Activated naive CD8-positive, alpha-beta T cell treated with anti-CD3 and anti-CD28 coated beads for 36 hours (primary cell): ENCODE measurements at places on chromosomes 6 and 20.

- no peak for DNase-seq
Observed at GRCh38 chr6:104656235-104656634, 203.5 kb downstream of the HACE1 start.

GRCh38 chr6:37170273-37171200 lies 585 bp downstream of the PIM1 start:
- peak; percentile 65 for DNase-seq

DNA sequence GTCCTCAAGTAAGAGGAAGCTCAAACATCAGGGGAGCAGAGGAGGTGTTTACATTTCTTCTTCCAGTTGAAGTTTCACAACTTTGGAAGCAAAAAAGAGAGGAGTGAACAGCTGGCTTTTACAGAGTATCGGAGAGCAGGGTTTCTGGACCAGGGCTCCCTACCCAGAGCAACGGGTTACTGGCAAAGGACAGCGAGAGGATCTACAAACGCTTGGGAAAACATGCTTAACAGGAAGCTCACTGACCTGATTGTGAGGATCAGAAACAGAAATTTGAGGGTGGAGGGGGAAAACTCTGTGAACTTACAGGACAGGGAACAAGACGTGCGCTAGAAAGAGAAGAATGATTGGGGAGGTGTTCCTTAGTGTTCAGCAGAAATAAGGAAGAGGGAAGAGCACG lies 85.7 kb upstream of the TAB2 start:
- DNase-seq, result no peak

DNA sequence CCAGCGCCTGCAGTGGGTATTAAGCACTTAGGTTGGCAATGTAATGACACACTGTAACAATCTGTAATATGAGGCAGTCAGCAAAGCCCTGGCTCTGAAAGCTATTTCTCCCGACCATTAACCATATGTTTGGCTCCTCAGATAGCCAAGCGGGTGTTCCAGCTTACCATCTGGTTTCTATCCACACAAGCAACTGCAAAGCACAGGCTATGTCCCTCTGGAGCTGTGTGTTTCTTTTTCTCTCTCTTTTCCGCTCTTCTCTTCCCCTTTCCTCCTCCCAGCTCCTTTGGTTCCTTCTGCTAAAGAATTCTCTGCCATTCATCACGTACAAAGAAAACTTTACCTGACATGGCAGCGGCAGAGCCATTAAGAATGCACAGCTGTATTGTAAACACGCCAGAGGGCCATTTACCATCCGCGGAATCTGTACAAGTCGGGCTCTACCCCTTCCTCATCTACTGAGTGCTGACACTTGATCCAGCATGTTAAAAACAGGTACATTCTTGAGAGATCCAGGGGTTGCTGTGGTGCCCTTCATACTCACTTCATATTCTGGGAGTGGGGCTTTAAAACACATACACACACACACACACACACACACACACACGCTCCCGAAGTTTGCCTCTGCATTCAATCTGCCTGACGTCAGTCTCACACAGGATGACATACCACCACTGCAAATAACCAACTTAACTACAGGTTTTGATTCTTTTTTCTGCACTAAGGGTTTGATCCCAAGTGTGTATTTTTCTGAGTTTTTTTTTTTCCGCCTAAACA lies 77.2 kb downstream of the BACH2 start:
- no peak for DNase-seq

- DNase-seq, result no peak
Observed at GRCh38 chr6:75937846-75938245, 134.6 kb downstream of the IMPG1 start.

- no peak for DNase-seq
Observed at GRCh38 chr20:42276718-42277602, 658.8 kb upstream of the CHD6 start.

GRCh38 chr20:61478094-61478493 lies 226.0 kb downstream of the CDH4 start:
- DNase-seq, result no peak

DNA sequence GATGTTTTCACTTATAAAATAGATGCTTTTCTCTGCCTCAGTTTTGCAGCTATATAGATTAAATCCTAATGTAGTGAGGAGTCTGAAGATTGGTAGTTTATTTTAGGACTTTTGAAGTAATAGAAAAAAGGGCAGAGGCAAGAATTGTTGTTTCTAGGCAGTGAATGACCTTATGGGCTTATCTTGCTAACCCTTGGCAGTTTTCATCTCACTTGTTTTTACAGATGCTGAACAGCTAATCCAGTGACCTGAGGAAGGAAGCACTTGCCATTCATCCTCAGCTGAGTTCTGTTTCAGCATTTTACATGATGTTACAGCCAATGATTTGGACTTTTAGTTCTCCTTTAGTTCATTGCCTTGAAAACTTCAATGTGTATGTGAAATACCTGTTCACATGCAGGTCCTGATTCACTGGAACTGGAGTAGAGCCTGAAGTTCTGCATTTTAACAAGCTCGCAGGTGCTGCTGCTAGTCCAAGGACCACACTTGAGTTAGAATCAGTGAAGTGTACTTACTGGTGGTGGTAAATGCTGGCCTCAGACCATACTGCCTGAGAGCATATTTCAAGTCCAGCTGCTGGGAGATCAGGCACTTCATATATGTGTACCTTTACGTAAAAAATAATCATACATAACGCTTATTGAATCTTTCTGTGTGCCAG lies 86.9 kb downstream of the TULP4 start:
- no peak for DNase-seq

DNA sequence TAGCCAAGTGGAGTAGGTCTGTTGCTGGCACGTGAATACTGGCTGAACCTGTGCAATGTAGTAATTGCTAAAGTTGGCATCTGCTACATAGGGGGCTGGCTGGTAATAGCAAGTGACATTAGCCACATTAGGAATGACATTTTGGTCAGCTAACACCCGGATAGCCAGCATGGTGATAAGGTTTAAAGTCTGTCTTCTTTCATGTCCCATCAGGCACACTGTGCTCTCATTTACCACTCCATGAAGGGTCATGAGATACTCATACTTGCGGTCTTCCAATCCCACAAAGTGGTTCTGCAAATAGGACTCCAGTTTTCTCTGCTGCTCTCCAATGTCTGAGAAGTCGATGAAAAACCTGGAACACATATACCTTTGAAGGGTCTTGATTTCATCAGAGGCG lies 2.8 kb downstream of the TENT5A start:
- no peak for DNase-seq

GRCh38 chr6:23277521-23278179 lies 708.3 kb downstream of the HDGFL1 start:
- no peak for DNase-seq

DNA sequence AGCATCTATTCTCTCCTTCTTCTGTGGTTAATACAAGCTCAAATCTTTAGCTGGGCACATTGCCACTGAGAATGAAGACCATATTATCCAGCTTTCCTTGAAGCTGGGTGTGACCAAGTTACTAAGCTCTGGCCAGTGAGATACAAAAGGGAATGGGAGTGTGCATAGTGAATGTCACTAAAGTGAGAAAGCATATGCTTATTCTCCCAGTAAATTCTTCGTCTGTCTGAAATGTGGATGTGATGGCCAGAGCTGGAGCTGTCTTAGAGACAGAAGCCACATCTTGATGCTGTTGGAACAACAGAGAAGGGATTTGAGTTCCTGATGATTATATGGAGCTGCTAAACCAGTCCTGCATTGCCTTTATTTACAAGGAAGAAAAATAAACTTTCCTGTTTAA lies 60.1 kb downstream of the SESN1 start:
- DNase-seq, result no peak

DNA sequence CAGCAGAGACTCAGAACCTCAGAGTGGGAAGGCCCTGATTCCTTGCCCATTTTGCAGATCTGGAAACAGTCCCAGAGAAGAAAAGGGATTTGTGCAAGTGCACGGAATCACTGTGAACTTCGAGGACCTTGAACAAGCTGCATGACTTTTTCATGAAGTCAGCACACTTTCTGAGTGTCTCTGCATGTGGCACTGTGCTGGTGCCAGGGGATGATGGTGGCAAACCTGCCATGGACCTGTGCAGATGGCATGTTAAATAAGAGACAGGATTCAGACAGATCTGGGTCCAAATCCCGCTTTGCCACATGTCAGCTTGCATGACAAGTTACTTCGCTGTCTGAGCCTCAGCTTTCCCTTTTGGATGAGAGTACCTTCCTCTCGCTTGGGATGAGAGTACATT lies 26.8 kb downstream of the ZNF831 start:
- DNase-seq, result no peak

GRCh38 chr6:87724983-87725811 lies 23.2 kb upstream of the AKIRIN2 start:
- DNase-seq, result no peak

- no peak for DNase-seq
Observed at GRCh38 chr6:16391451-16391912, 153.1 kb downstream of the GMPR start.

DNA sequence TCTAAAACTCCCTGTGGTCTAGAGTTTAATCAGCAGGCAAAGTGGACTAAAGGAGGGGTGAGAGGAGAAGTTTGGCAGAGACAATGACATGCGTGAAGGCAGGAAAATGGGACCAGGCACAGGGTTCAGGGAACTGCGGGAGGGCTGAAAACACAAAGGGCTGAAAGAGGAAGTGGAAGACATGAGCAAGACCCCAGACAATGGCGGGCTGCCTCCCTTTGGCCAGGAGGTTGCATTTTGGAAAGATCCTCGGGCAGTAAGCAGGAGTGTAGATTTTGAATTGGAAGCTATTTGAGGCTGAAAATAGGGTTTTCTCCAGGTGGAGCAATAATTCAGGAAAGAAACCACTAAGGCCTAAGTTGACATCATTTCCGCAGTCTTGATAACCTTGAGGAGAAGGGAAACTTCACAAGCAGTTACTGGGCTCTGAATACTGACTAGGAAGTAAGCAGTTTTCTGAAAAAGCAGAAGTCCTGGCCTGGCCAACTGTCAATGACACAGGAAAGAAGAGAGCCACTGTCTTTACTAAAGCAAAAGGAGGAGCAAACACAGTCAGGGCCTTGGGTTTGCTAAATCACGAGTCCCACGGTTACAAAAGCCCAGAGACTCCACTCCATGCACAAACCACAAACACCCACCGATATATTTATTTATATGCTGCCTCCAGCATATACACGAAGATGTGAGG lies 3.4 kb downstream of the LY86 start:
- DNase-seq, result no peak

- no peak for DNase-seq
Observed at GRCh38 chr6:167323111-167323510, 1.8 kb upstream of the TTLL2 start.

DNA sequence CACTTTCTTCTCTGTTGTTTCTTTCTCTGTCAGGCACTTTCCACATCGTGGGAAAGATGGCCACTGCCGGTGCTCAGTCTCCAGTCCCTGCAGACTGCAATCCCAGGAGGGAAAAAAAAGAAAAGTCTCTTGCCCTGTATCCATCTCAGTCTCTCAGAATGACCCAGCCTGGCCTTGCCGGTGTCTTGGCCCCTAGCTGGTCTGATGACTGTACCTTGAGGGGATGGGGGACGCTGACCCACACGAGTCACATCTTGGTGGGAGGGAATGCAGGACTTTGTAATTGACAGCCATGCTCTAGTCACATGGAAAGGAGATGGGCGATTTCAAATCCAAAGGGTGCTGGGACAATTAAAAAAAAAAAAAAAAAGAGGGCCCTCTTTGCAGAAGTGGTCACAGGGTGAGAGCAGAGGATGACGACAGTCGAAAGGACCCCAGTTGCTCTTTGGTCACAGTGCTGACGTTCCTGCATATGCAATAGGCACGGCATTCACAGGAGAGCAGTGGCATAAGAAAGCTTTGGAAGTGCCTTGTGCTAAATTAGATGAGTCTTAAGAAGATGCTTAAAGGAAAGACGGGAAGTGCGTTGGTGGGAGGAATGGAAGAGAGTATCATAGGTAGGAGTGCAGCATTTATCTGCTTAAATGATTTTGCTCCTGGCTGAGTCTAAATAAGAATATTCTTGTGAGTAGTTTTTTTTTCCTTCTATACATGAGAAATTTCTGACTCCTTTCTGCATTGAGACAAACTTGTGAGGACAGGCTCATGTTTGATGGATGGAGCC lies 63.9 kb upstream of the AKAP12 start:
- no peak for DNase-seq

DNA sequence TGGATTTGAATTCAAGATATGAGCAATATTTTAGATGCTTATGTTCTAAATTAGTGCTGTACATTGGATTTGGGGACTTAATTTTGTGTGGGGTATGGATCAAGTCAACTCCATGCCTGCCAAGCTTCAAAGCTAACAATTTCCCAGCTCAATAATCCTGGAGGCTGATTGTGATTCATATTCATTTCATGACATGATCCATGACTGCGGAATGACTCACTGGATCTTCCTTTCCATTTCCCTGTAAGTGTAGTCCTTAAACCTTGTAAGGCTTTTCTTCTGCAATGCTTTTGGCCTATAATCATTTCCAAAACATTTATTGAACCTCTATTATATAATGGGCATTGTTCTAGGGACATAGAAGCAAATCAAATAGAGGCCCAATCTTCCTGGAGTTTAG lies 44.7 kb upstream of the CCN2 start:
- DNase-seq, result no peak

- DNase-seq, result no peak
Observed at GRCh38 chr6:130934848-130935585, 107.8 kb downstream of the SMLR1 start.

DNA sequence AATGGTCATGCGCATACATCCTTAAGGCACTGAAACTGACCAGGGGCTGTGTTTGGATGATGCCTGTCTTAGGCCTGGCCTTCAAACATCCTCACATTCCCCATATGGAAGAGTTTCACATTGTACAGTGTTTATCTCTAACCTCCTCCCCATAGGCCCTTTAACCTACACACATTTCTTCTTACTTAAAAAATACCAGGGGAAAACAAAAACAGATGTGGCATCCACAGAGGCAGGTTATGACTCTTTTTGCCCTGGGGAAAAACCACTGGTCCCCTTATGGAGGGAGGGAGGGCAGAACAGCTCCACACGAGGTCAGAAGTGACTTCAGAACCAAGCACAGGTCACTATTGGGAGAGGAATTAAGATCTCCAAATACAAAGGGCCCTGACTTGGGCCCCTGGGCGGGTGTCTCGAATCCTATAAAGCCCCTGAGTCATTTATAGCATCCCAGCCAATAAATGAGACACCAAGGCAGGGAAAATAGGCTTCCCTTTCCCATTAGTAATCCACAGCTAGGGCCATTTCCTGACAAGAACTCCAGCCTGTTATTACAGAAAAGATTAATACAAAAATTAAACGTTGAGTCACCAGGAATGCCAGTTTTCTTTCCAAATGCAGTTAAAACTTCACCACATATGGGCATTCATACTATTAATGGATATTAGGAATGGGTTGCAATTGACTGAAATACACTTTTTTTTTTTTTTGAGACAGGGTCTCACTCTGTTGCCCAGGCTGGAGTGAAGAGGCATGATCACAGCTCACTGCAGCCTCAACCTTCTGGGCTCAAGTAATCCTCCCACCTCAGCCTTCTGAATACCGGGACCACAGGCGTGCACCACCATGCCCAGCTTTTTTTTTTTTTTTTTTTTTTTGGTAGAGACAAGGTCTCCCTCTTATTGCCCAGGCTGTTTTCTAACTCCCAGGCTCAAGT lies 107.2 kb downstream of the ATP9A start:
- DNase-seq, result no peak

DNA sequence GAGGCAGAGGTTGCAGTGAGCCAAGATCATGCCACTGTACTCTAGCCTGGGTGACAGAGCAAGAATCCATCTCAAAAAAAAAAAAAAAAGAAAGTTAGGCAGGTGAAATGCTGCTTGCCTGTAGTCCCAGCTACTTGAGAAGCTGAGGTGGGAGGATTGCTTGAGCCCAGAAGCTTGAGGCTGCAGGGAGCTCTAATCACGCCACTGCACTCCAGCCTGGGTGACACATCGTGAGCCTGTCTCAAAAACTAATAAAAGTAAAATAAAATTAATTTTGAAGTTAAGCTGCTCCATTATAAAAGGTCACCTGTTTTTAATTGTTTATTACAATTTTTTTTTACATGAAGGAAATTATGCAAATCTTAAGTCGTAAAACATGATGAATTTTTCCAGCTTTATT lies 23.2 kb upstream of the SAMHD1 start:
- no peak for DNase-seq
